Neural crest cell (in vitro differentiated cells): ENCODE measurements at places on chromosomes 2 and 18.

- no peak for DNase-seq
Observed at GRCh38 chr2:165863810-165864261, 69.8 kb upstream of the GALNT3 start.

GRCh38 chr2:29063646-29064345, 10.5 kb downstream of the PCARE start:
- DNase-seq: no peak

- DNase-seq: no peak
Observed at GRCh38 chr2:118123561-118124232, 35.4 kb downstream of the INSIG2 start.

DNA sequence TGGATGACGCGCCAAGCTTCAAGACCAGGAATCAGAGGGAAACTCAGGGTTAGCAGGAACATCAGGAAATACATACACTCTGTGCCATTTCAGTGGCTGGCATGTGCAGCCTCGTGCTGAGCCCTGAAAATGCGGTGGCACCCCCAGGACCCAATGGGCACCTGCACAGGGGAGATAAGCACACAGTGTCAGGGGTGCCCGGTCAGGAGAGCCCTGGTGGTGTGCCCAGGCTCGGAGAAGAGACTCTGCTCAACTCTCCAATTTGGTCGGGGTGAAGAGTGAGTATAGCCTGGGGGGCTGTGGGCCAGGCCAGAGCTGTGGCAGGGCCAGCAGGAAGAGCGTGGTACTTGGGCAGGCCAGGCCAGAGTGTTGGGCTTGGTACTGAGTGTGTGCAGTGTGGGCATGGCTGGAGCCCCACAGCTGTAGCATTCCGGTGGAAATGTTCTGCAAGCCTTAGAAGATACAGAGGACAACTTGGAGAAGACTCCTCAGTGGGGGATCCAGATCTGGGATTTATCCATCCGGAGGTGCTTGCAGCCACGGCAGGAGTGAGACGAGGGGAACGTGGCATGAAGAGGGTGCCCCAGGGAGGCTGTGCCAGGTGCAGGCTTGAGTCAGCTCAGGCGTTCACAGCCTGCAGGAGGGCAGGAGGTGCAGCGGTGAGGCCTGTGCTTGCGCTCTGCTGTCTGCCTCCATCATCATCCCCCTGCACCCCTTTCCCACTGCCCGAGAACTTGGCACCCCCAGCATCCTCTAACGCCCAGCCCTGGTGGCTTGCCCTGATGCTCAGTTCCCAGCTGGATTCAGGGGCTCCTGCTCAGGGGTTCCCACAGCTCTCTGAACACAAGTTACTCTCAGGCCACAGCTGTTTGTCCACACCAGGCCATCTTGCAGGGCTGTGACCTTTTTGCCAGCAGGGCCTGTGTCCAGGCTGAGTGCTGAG, 451.7 kb upstream of the HS6ST1 start:
- DNase-seq: no peak

GRCh38 chr2:20110876-20111275, 59.4 kb upstream of the LAPTM4A start:
- DNase-seq: no peak

- no peak for DNase-seq
Observed at GRCh38 chr2:105125920-105126319, 88.1 kb downstream of the MRPS9 start.

DNA sequence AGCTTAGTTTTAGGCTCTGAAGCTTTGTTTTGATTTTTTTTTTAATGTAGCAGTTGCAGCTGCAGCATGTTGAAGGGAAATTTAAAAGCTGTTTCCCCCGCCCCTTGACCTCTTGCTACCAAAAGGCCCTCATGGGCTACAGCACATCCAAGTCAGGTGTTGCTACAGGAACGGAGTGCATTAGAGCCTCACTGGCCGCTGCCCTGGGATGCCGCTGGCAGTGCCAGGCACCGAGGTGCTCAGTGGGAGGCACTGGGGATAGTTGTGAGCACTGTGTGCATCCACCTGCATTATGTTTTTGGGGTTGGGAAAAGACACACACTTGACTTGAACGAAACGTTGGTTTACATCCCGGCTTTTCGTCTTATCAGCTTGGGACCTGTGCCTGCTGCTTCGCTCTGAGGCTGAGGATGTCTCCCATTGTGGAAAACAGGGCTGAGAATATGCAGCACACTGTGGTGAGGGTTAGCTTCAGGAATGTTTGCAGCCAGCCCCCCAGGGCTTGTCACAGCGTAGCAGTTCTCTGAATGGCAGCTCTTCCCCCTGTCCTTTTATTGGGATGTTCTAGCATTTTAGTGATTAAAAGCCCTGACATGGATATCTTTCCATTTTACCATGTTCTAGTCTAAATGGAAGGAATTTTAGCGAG, 24.1 kb downstream of the DCDC2C start:
- DNase-seq: no peak

DNA sequence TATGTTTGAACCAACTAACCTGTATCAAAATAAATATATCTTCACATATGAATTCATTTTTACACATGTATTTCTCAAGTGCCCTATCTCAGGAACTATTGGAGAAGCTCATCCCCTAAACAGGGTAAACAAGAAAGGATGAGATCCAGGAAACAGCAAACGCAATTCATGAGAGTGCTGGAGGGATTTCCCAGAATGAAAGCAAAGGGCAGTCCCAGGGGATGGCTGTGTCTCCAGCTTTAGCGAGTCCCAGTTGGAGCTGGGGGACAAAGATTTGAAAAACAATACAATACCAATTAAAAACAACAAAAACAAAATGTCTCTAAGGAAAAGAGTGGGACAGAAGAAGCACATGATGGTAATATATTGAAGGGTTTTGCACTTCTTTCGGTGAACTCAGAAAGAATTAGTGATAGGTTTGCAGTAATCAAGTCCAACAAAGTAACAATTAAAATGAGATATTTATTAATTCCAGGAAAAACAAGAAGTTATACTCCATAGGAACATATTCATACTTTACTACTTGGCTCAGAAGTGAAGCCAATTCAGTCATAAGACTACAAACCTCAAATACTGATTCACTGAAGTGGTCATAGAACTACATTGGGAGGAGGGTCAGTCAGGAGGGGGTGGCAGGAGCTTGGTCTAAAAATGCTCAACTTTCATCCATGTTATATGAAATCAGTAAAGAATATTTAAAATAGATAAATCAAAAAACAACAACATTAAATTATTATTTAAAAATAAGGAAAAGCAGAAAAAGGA, 73.1 kb upstream of the PDE1A start:
- no peak for DNase-seq

GRCh38 chr2:9941196-9941995, 10.1 kb upstream of the GRHL1 start:
- no peak for DNase-seq

DNA sequence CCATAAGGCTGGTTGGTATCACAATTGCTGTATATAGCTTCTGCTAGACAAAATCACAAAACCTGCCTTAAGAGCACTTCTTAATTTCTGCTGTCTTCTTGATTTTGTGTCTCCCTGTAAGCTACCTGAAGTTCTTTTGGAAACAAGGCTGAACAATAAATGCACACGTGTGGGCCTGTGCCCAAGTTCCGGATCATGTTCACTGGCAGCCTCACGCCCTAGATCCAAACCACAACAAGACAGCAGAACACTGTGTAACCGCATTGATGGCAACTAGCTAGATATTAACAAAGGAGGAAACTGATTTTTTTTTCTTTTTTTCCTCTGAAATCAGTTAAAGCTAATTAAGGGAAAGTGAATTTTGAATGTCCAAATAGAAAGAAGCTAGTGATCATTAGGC, 81.5 kb upstream of the LYPD6B start:
- no peak for DNase-seq
